Vagina (tissue), 2 donors: ENCODE measurements at places on chromosomes 4 and X.

- no peak for DNase-seq
These were observed 4.4 kb upstream of the APBB2 start for GRCh38 chr4:41218703-41219102.

DNA sequence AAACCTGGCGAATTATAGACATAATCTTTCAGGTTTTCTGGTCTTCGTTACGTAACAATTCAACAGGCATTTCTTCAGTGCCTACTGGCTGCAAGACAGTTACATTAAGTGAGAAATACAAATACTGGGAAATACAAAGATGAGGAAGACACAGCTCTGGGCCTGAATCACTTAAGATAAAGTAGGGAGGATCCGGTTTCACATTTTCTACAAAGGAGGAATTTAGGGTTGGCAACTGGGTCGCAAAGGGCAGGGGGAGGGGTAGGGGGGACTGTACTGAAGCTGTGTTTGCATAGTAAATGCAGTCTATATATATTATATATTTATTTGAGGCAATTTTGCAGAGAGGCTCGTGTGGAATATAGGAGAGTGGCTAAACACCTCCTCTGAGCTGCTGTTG is 107.4 kb downstream of the MAML3 start:
- no peak for DNase-seq

- DNase-seq: no peak
These were observed 2582.2 kb downstream of the PCDH7 start for GRCh38 chr4:33302321-33302720.

- no peak for DNase-seq
These were observed 27.1 kb upstream of the PDZD4 start for GRCh38 chrX:153857348-153857903.

DNA sequence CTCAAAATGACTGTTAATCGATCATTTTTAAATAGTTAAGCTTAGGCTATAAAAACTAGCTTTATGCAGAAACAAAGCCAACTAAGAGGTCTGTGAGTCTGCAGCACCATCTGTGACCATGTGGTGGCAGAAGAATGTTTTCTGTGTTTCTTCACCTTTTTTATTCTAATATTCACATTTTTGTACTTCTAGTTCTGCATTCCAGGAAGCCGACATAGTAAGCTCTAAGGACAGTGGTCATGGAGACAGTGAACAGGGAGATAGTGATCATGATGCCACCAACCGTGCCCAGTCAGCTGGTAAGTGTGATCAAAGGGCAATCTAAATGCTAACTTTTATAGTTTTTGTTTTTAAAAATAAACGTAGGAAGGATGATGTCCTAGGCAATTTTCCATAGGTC is 5.6 kb downstream of the PCDH10 start:
- no peak for DNase-seq

GRCh38 chrX:130165181-130165702 is 399 bp downstream of the AIFM1 start:
- peak; percentile 89 for DNase-seq

GRCh38 chr4:108336076-108336475 is 167.3 kb upstream of the LEF1 start:
- DNase-seq: no peak

GRCh38 chr4:780716-781492 is 45.0 kb downstream of the CPLX1 start:
- peak; percentile 95 for DNase-seq

GRCh38 chrX:48509245-48509590 is 426 bp downstream of the PORCN start:
- no peak for DNase-seq

- DNase-seq: no peak
These were observed 61.7 kb downstream of the ADRA2C start for GRCh38 chr4:3827616-3828492.

- DNase-seq: no peak
These were observed 62.6 kb downstream of the CASP6 start for GRCh38 chr4:109640644-109641043.

DNA sequence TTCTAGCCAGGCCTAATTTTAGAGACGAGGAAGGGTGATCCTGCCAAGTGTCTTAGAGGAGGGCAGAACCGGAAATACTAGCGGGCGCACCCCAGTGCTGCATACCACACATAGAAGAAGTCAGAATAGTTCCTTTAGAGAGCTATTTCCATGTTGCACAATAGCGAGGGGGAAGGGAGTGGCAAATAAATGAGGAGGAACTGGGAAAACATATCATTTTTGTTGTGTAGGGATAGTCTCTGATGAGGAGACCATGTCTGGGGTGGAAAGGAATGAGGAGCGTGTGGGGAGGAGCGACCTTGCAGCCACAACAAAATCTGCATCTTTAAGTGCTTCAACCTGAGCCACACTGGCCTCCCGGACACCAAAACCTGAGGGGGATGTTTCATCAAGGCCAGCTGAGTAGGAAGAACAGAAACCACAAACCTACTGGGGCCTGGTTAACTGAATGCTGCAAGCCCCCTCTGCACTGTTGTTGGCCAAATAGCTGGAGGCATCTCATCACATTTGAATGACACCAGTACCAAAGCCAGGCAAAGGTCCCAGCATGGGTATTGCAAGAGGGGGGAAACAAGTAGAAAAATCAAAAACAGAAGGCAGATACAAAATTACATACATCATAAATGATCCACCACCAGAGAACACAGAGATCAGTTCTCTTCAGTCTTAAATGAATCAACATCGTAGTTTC is 26.7 kb upstream of the C1QTNF7 start:
- no peak for DNase-seq

DNA sequence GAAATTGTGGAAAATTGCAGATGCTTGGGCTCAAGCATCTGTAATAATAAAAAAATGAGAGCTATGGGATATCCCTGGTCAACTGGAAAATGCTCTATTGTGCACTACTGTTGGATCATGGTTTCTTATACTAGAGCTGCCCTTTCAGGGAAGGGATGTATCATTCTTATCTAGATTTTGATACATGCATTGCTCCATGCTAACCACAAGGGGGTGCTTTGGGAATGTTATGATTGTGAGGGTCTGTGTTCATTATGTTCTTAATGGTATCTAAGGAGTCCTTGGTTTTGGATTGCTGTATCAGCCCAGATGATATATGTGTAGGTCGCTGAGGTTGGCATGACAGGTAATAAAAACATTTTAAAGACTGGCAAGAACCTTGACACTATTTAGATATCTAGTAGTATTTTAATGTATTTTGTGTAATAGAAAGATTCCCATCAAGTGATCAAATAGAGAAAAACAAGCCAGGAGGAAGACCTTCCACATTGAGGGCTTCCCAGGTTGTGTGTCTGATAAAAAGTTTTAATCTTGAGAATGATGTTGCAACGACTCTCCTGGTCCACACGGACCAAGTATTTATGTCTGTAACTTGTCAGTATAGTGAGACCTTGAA is 49.2 kb upstream of the TLR2 start:
- DNase-seq: no peak

DNA sequence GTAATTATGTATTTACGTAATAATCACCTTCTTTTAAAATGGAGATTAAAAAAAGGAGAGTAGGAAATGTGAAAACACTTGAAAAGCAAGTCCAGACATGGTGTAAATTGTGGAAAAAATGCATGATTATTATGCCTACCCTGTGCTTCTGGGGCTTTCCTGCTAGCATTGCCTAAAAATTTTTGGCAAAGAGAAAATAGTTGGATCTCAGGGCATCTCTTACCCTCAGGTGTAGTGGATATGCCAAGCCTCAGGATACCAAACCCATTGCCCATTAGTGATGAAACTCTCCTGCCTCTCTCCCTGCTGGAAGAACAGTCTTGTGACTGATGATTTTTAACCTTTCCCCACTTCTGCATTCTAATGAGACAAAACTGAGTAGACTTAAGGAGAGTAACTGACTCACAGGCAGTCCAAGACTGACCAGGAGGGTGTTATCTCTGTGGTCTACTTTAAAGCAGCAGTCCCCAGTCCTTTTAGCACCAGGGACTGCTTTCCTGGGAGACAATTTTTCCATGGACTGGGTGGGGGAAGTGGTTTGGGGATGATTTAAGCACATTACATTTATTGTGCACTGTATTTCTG is 174.6 kb downstream of the ZNF330 start:
- no peak for DNase-seq

GRCh38 chr4:154416190-154416547 is 75.4 kb downstream of the DCHS2 start:
- DNase-seq: no peak

DNA sequence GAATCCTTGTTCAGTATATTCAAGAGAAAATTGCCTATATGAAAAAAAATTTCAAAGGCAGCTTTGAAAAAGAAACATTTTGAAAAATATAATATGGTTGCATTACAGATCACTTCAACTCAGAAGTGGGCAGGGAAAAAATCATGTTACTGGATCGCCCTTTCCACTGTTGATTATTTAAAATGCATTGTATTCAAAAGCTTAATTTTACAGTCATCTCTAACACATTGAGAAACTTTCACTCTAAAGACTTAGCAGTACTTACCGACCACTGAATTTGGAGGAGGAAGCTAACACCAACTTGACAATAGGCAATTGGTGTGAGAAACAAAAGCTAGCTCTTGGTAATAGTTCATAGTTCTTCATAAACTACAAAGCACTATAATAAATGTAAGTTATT is 101.9 kb downstream of the CEP135 start:
- no peak for DNase-seq

GRCh38 chr4:182382941-182383340 is 139.7 kb downstream of the TENM3 start:
- DNase-seq: no peak

GRCh38 chr4:41245983-41246382 is 10.7 kb upstream of the UCHL1 start:
- no peak for DNase-seq

DNA sequence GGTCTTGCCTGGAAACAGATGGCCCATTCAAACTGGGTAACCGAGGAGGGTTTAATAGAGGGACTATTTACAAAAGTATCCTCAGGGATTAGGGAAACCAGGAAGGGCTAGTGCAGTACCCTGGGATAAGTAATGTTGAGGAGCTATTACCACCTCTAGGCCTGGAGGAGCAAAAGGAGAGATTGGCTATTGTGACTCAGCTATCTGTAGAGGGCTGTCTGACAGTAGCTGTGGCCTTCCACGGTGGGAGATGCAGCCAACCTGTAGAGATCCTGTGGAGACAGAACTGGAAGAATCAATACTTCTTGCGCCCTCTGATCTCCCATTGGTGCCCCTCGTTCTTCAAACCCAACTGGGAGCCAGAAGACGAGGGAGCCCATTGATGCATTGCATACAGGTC is 34.1 kb upstream of the RPS6KA3 start:
- DNase-seq: no peak

GRCh38 chr4:158444621-158445020 is 77.1 kb upstream of the RXFP1 start:
- DNase-seq: no peak

DNA sequence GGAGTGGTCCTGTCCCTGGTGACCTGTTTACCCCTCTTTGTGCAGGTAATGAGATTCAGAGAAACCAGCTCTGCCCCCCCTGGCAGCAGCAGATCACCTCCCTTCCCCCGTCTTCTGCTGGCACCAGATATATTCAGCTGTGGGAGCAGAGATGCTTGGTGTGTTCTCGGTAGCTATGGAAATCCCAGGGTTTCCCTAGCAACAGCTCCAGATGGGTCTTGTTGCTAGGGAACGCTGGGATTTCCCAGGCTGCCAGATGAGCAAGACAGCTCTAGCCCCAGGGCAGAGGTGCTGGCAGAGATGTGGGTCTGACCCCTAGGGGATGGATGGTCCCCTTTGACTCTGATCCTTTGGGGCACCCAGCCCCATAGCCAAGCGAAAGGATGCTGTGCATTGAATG is 20.2 kb downstream of the CETN2 start:
- DNase-seq: no peak

- no peak for DNase-seq
These were observed 97.0 kb downstream of the CLDN22 start for GRCh38 chr4:183223053-183223452.

- DNase-seq: no peak
These were observed 204.8 kb upstream of the VCX start for GRCh38 chrX:7638078-7638710.

DNA sequence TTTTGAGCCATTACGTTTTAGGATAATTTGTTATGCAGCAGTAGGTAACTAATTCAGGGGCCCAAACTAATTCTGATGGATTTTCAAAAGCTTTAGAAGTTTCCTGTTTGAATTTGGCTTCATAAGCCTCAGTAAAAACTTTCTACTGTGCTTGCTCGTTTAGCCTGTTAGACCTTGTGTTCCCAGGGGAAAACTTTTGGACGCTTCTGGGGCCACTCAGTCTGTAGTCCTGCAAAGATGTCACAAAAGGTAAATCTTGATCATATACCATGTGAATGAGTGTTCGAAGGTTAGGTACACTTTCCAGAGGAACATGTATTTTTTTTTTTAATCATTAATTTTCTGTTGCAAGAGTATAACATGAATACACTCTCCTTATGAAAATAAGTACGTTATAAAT is 70.7 kb downstream of the SUPT20HL2 start:
- DNase-seq: no peak

- no peak for DNase-seq
These were observed 81.3 kb upstream of the TMEM33 start for GRCh38 chr4:41853973-41854372.

GRCh38 chr4:145524552-145524951 is 42.9 kb downstream of the SMAD1 start:
- DNase-seq: no peak

GRCh38 chrX:35006361-35006760 is 63.8 kb downstream of the FAM47B start:
- DNase-seq: no peak

GRCh38 chrX:16333453-16333852 is 166.2 kb downstream of the MAGEB17 start:
- DNase-seq: no peak

DNA sequence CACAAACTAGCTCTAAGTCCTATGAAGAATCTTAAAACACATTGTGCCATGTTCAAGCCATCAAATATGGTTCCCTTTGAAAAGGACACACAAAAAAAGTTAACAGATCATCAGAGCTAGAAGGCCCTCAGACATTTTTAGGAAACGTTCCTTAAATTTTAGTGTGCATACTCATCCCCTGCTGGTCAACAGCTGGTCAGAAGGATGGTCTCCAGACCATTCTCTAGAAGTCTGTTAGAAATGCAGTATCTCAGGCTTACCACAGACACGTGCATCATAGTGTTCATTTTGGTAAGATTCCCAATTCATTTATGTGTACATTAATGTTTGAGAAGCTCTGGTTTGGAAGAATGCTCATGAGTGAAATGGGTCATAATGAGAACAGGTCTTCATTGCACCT is 523.1 kb downstream of the INPP4B start:
- DNase-seq: no peak

- no peak for DNase-seq
These were observed 187.2 kb downstream of the RAB28 start for GRCh38 chr4:13296986-13297385.
